ENCODE measurements at places on chromosomes 12 and 14.

- DNase-seq = no peak
Observed at GRCh38 chr12:67826946-67827720, 162.1 kb upstream of the IFNG-AS1 start.

GRCh38 chr14:91330856-91331255 lies 86.4 kb upstream of the GPR68 start:
- DNase-seq = no peak

DNA sequence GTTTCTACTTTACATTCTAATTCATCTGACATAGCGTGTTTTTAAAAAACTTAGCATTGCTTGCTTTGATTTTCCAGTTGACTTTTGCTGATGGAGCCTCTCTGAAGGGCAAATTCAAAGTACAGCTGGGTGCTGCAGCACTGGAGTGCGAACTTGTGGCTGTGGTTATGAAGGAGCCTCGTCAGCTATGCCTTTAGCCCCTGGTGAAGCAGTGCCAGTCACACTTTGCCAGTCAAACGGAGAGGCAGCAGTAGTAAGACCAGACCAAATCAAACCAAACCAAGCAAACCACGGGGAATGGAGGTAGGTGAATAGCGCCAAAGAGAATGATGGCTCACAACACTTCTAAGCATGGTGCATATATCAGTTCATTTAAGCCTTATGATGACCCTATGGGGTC lies 15.1 kb upstream of the SLC38A2 start:
- DNase-seq = no peak

- no peak for DNase-seq
Observed at GRCh38 chr14:101780887-101781239, 19.4 kb downstream of the PPP2R5C start.

- no peak for DNase-seq
Observed at GRCh38 chr14:47935332-47935731, 259.9 kb upstream of the MDGA2 start.

DNA sequence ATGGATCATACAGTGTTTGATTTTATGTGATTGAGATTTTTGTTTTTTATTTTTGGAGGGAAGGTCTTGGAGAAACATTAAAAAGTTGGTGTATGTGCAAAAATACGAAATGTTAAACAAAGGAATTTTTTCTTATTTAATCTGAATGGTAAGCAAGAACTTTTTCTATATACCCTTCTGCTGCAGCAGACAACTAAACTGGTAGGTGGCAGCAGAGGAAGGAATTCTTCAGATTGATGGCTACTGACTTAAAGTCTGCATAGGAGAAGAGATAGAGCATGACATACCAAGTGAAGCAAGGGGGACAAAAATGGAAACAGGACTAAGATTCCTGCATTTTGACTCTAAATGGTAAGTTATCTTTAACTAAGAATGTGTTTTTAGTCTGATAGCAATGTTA lies 42.0 kb upstream of the A2ML1 start:
- DNase-seq = no peak

DNA sequence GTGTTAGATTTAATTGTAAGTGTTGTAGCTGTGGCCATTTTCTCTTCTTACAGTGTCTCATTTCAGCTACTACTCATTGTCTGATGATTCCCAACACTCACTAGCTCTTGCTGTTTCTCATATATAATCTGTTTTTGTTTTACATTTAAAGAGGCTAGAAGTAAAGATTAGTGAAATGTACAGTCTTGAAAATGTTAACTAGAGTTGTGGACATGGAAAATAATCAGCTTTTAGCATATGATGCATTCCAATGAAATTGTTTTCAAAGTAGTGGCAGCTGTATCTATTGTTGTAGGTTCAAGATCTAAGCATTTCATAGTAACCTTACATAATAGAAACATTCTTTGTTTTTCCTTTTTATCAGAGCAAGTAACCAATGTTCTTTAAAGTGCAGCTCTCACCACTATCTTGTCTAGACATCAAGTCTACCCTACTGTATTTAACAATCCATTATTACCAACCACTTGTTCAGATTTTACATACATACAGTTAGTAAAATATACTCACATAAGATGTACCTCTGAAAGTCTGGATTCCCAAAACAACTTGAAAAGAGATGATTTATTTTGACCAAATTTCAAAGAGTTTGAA lies 76.9 kb downstream of the PPHLN1 start:
- DNase-seq = no peak

DNA sequence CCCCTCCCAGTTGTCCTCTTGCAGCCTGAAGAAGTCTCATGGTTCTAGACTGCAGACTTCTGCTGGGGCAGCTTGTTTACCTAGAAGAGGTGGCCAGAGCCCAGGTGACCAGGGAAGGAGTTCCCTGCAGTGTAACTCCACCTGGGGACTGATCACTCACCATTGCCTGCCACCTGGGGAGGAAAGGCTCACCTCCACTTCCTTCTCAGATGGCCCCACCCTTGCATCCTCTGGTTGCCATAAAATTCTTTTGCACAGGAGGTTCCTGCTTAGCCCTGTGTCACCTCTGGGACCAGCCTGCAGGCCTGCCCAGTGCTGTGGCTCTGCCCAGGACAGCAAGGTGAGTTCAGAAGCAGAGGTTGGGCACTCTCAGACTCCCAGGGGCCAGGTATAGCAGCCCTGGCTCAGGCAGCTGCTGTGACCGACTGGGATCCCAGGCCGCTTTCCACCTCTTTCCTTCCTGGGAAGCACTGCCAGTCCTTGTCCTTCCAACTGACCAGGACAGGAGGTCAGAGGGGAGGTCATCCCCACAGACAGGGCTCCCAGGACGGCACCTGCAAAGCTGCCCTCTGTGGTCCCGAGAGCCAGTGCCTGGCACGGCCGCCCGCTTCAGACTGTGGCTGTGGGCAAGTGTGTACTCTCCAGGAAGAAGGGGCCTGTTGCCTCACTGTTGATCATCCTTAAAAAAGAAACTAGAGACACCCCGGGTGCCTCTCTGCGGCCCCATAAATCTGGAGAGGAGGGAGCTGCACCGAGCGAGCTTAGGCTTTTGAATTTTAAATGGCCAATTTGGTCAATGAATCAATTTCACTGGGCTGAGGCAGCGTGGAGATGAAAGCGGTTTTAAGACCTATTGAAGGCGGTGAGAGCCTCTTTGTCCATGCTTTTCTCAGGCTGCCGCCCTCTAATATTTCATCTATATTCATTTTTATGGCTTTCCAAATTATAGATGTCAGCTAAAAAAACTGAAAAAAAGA lies 79.5 kb upstream of the C14orf180 start:
- no peak for DNase-seq

GRCh38 chr14:67482231-67483164 lies 6.0 kb downstream of the TMEM229B start:
- no peak for DNase-seq

DNA sequence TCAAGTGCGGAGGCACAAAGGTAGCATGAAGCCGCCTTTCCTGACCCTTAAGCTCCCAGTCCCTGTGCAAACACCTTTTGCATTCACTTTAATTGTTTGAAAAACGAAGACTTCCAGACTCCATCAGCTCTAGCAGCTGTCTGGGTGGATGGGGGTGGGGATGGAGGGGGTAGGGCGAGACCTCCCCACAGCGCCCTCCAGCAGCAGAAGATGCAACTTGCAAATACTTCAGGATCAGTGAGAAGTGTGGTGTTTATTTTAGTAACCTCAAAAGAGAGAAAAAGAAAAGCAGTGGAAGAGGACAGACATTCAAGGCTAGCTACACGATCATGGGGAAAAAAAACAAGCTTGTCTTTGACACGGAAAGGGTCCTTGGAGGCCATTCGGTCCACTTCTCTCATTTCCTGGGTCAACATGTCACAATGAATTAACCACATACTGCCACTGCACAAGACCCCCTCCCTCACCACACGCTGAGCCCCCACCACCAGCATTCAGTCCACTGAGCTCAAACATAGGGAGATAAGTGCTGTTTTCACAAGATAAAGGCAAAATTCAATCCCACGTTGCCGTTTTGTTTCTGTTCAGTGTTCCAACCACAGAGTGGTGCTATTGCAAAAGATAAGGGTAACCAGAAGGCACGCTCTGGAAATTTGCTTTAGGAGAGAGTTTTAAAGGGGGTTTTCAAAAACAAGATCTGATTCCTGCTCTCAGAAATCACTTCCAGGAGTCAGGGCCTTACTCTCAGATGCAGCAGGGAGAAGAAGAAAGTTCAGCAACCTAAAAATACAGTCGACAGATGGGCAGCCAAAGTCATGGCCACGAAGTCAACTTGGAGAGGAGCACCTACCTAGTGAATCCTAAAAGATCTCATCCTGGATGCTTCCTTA lies 3.3 kb upstream of the NTF3 start:
- no peak for DNase-seq

GRCh38 chr12:56101045-56101444 lies 3.3 kb upstream of the PA2G4 start:
- DNase-seq = no peak

DNA sequence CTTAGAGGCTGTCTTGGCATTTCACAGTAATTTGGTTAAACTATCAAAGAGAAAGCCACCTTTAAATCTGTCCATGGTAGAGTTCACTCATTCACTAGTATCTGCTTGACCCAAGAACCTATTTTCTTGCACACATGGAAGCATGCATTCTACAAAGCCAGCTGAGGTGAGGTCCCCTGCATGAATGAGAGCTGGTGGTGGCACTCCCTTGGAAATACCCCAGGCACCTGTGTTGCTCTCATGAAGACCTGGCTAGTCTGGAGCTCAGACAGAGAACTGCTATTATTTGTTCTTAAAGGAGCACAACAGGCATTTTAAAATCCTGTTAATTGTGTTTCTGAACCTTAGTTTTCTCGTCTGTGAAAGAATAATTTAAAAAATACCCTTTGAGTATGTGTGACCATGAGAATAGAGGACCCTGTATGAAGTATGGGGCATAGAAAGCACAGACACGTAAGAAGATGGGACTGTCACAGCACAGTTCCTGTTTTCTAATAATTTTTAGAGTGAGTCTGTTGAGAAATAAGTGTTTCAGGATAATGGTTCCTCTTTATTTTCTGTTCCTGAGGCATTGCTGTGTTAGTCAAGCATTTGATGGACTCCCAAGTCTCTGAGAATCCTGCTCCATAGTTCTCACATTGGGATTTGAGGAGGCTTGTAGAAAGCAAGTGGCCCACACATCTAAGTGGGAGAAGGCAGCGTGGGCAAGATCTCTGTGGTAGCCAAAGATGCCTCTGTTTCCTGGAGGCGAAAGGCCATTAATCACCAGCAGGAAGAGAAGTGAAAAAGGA lies 10.9 kb downstream of the RGS6 start:
- DNase-seq = no peak

DNA sequence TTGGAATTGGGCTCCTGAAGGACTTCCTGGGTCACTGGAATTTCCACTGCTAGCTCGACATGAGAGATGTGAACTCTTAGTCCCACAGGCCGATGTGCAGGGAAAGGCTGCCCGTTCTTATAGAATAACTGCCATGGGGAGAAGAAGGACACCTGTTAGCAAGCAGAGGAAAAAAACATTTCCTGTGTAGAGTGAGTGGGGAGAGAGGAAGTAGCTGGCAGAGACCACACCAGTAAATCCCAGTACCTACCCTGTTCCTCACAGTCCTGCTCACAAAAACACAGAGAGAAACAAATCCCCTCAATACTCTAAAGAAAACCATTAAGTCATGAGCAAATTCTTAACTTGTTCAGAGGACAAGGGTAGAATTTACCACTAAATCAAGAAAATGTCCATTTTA lies 29.5 kb downstream of the AREL1 start:
- DNase-seq = no peak

- no peak for DNase-seq
Observed at GRCh38 chr12:103969391-103969790, 3.7 kb downstream of the TDG start.

- no peak for DNase-seq
Observed at GRCh38 chr14:75289840-75290388, 11.3 kb downstream of the FOS start.

DNA sequence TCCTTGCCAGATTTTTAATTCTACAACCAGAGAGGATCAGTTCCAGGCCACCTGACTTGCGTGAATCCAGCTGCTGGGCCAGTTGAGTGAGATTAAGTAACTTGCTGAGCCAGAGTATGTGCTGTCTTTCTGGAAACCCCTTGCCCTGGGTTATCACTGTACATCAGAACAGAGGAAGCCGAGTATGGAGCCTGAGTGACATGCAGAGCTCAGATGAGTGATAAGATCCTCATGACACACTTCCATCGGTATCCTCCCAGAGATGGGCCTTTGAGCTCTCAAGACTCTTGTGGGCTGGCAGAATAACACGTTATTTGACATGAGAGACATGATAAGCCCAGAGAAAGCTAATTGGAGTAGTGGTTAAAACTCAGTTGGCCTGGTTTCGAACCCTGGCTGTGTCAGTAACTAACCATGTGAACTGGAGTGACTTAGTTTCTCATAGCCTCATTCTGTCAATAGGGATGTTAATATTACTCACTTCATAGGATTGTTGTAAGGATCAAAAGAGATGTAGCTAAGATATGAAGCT lies 388.1 kb downstream of the ZFP36L1 start:
- DNase-seq = no peak

- DNase-seq = no peak
Observed at GRCh38 chr12:67659292-67659691, 10.7 kb downstream of the DYRK2 start.

- DNase-seq = no peak
Observed at GRCh38 chr12:128534906-128535305, 267.9 kb downstream of the TMEM132C start.

- DNase-seq = no peak
Observed at GRCh38 chr12:93896952-93897351, 219.8 kb downstream of the CRADD start.

DNA sequence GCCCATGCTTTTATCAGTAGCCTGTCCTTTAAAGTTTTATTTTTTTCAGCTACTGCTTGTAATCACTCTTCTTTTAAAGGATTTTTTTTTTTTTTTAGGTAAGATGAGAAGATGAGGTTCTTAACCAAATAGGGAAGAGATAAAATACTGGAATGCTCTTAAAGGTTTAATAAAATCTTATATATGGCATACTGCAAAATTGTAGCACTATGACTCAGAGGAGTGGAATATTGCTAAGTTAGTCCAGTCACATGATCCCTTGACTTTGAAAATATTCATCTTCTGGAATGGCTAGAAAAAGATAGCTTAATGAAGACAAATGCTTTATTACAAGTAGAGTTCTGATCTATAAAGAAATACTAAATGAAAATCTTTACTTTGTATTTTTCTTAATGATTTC lies 116.6 kb downstream of the NAV3 start:
- no peak for DNase-seq

- DNase-seq = no peak
Observed at GRCh38 chr12:95980437-95980836, 15.7 kb downstream of the HAL start.

- DNase-seq = no peak
Observed at GRCh38 chr12:89477633-89478279, 46.8 kb downstream of the GALNT4 start.

DNA sequence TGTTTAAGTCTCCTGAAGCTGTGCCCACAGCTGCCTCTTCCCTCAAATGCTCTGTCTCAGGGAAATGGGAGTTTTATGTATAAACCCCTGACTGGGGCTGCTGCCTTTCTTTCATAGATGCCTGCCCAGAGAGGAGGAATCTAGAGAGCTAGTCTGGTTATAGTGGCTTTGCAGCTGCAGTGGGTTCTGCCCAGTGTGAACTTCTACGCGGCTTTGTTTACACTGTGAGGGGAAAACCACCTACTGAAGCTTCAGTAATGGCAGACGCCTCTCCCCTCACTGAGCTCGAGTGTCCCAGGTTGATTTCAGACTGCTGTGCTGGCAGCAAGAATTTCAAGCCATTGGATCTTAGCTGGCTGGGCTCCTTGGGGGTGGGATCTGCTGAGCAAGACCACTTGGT lies 36.9 kb downstream of the SCYL2 start:
- no peak for DNase-seq
